Left lobe of liver (tissue), 2 donors: ENCODE measurements at places on chromosomes 4 and X.

- DNase-seq = no peak
Measured at GRCh38 chr4:123593655-123594054, 197.1 kb downstream of the SPRY1 start.

- no peak for DNase-seq
Measured at GRCh38 chr4:37101182-37101581, 143.4 kb upstream of the NWD2 start.

- no peak for DNase-seq
Measured at GRCh38 chrX:139484591-139484990, 45.9 kb upstream of the F9 start.

DNA sequence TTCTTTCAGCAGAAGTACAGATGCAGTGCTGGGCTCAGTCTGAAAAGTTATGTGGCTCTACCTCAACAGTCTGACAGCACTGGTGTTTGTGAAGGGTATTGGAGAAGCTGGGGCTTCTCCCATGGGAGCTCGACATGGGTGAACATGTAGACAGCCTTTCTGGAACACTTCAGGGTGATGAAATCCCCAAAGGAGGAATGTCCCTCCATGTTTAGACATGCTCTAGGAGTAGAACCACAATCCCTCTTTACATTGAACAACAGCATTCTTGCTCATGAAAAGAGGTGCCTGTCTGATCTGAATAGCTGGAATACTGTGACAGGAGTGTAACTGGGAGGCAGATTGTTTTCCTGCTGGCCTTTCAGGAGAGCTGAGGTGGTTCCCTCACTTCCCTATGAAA lies 53.8 kb upstream of the NAP1L2 start:
- DNase-seq = no peak

- DNase-seq = no peak
Measured at GRCh38 chr4:116522922-116523321, 562.5 kb downstream of the TRAM1L1 start.

DNA sequence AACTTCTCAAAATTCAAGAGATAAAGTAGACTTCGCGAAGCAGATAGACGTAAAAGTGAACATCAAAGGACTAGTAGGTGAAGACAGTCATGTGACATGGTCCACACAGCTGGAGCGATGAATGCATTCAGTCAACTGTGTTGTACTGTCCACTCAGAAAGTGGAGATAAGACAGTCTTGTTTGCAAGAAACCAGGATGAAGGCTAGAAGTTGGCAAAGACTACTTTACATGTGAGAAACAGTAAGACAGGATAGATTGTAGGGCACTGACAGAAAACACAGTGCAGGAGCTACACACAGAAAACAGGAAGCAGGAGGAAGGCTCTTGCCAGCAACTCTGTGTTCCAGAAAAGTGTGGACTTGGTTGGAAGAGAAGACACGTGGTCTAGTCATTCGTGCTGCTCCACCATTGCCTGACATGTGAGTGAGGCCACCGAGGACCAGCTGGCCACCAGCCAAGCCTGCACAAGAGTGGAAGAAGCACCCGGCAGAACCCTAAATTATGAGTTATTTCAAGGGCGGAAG lies 78.9 kb downstream of the FAT1 start:
- no peak for DNase-seq

- no peak for DNase-seq
Measured at GRCh38 chr4:94551643-94552564, 100.2 kb downstream of the PDLIM5 start.

DNA sequence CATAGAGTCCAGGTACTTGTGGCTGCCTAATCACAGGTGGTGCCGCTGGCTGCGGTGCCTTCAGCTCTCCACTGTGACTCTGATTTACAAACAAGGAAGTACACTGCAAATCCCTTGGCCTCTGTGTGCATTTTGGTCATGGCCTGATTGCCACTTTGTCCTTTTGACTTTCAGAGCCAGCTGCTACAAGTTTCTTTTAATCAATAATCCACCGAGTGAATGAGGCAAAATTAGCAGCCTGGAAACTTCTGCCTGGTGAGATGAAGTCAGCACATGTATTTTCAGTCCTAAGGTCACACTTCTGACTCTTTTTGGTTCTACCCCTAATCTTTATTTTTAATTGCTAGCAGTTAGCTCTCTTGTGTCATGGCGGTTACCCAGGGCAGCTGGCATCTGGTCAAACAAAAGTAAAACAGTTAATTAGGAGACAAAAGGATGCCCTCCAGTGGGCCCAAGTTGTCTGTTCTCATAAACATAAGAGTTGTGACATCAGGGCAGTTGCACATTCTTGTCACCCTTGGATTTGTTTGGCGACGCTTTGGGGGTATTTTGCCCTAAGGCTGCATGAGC lies 62.3 kb upstream of the LNX1 start:
- DNase-seq = peak; percentile 69

- DNase-seq = no peak
Measured at GRCh38 chr4:25350561-25350960, 26.5 kb upstream of the ANAPC4 start.

- DNase-seq = no peak
Measured at GRCh38 chrX:29299684-29300083, 712.4 kb downstream of the IL1RAPL1 start.

DNA sequence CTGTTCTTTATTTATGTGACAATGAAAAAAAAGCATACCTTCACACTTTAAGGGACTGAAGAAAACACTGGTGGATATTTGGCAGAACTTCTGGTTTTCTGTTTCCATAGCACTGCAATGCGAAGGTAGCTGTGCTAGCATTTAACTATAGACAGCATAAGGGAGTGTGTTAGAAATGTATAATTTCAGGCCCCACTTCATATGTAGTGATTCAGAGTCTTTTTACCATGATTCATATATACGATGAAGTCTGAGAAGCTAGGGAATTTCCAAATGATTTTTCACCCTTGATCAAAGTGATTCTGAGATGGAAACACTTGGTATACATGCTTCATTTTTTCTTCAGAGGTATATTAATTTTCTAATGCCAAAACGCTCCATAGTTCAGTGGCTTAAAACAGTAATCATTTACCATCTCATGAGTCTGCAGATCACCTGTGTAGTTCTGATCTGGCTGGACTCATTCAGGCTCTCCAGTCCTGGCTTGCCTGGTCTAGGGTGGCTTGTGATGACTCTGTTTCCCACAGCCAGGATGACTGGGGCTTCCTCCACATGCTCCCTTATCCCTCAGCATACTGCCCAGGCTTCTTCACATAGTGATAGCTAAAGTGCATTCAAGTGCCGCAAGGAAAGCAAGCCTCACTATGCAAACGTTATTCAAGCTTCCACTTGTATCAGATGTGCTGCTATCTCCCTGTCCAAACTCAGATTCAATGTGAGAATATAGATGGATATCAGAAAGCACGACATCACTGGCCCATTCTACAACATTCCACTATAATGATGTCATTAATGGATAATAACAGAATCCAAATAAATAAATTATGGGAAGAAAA lies 790.1 kb downstream of the TECRL start:
- DNase-seq = no peak

DNA sequence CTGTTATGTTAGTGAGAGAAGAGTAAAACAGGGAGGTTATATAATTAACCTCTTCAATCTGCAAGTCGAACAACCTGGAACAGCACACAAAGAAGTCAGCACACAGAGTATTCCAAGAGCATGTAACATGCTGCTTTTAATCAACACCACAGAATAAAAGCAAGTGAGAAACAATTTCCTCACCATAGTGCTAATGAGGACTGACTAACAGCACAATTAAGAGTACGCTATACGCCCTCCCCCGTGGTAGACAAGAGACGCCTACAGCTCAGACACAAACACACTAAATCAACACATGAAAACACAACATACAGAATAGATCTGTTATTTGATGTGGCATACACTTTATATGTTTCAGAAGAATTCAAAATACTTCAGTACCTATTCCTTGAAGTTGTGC lies 103.0 kb downstream of the PPP3CA start:
- DNase-seq = no peak

- no peak for DNase-seq
Measured at GRCh38 chr4:38390969-38391545, 272.9 kb upstream of the KLF3 start.

DNA sequence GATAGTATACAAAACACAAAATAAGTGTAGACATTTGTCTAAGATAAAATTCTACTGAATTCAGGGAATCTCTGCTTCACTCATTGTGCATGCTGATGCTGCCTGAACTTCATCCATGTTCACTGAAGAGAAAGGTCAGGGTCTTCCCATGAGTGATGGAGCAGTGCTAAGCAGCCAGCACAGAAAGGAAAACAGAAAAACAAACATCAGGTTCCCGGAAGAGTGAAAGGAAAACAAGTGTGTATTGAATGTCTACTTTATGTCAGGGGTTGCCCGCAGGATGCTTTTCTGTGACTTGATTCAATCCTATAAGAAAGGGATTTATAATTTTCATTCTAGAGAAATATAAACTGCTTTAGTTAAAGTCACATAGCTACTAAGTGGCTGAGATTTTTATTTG lies 522.4 kb downstream of the RAB28 start:
- DNase-seq = no peak

- no peak for DNase-seq
Measured at GRCh38 chr4:304969-305680, at the start of gene ZNF732. ZNF732 (minus strand) TSS chr4:305474; CDS start chr4:305310, 164 bp downstream.

DNA sequence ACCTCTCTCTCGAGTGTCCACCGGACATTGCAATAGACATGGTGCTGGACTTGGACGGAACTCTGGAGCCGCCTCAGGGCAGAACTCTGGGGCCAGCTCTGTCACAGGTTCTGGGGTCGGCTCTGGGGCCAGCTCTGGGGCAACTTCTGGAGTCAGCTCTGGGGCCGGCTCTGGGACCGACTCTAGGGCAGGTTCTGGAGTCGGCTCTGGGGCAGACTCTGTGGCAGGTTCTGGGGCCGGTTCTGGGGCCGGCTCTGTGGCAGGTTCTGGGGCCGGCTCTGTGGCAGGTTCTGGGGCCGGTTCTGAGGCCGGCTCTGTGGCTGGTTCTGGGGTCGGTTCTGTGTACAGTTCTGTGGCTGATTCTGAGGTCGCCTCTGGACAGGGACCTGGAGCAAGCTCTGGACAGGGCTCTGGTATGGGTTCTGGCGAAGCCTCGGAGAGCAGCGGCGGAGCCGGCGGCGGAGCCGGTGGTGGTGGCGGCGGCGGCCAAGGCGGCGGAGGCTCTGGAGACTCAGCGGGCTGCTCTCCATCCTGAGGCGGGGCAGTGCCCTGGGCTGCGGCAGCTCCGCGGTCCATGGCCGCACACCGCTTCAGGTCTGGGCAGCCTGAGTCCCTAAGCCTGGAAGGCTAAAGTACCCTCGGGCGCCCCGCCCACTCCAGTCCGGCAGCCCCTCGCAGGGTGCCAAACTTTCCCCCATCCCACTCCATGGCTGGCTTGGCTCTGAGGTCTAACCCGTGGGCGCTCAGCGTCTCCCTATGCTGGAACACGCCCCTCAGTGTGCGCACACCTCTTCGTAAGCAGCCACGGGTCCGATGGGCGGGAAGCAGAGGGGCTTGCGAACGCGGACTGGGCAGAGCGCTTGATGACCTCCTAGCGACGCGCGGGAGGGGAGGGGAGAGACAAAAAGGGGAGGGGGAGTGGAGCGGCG lies at the start of gene DGKK:
Gene DGKK (minus strand): TSS at position 723 of the 929 bp plus-strand sequence. CDS start 147 bp downstream, at position 576.
- no peak for DNase-seq

- DNase-seq = no peak
Measured at GRCh38 chrX:13257223-13258051, 62.4 kb downstream of the ATXN3L start.

DNA sequence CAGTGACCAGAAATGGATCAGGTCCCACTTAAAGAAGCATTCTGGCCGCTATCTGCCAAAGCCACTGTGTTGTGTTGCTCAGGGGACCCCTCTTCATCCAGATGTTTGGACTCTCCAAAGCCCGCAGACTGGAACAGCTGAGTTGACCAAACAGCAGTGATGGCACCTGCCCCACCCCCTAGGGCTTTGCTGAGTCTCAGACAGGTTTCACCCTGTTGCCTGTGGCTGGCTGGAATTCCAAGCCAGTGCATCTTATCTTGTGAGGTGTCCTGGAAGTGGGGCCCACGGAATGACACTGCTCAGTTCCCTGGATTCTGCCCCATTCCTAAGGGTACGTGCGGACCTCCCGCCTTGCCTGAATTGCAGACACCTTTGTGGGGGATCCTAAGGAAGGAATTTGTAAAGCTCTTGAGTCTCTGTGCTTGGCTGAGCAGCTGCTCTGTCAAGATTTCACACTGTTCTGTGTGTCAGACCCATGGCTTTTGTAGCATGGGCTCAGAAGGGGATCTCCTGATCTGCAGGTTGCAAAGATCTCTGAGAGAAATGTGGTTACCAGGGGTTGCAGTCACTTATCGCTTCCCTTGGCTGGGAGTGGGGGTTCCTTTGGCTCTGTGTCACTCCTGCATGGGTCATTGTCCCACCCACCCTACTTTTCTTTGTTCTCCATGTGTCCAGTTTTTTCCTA lies 1707.9 kb upstream of the PCDH10 start:
- no peak for DNase-seq

DNA sequence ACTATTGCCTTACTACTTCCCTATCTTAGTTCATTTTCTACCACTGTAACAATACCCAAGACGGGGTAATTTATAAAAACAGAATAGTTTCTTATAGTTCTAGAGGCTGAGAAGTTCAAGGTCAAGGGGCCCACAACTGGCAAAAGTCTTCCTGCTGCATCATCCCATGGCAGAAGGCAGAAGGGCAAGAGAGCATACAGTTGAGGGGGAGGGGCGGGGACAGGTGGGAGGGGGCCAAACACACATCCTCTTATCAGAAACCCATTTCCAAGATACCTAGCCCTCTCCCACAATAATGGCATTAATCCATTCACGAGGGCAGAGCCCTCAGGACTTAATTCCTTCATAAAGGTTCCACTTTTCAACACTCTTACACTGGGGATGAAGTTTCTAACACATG lies 690.2 kb downstream of the ADGRL3 start:
- DNase-seq = no peak

GRCh38 chr4:78596111-78596742 lies 44.7 kb downstream of the ANXA3 start:
- no peak for DNase-seq

DNA sequence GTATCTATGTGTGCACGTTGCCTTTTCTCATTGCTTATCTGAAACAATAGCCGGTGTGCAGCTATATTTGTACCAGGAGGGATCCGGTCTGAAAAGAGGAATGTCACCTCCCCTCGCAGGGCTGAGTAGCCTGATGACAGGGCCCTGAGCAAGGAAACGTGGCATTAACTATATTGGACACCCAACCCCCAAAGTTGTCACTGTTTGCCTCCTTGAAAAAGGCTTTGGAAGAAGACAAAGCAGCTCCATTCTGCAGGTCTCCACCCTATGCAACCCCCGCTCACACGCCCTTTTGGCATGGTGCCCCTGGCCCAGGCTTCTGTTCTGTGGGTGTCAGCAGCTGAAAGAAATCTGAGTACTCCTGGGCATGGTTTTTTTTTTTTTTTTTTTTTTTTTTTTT lies 8.2 kb downstream of the PRRG3 start:
- no peak for DNase-seq

GRCh38 chr4:14742054-14742453 lies 260.2 kb upstream of the CPEB2 start:
- no peak for DNase-seq

DNA sequence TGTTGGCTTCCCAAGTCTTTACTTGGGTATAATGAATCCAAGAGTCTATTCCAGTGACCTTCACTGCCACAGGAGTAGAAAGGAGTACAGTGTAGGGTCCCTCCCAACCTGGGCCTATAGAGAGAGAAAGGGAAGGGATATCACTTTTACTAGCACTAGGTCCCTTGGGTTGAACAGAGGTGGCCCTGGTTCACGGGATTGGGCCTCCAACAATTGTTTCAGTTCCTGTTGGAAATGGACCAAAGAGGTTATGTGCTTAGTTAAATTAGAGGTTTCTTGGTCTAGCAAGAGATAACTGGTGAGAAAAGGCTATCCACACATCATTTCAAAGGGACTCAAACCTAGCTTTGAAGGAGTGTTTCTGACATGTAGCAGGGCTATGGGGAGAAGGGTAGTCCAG lies 57.1 kb upstream of the MED14 start:
- DNase-seq = no peak
